Vagina (tissue), 2 donors: ENCODE measurements at places on chromosomes 5 and 9. TPM values are rescaled to one million over a fixed set of nuclear protein-coding genes. Genes with fewer than 3 reads are reported as not detected.

PALM2AKAP2 gene
- 7.9 TPM for total RNA-seq

NTRK2 gene
- total RNA-seq, result 16.0 TPM

- H3K27me3 ChIP-seq, result no peaks in the 10 kb centered on the region
- peaks cover 15% of the 10 kb centered on the region for H3K4me1 ChIP-seq
- no peak overlapping the region for H3K27ac ChIP-seq
- no peak overlapping the region for H3K4me3 ChIP-seq
Observed at GRCh38 chr5:124902097-124902821, 155.8 kb upstream of the ZNF608 start.

DNA sequence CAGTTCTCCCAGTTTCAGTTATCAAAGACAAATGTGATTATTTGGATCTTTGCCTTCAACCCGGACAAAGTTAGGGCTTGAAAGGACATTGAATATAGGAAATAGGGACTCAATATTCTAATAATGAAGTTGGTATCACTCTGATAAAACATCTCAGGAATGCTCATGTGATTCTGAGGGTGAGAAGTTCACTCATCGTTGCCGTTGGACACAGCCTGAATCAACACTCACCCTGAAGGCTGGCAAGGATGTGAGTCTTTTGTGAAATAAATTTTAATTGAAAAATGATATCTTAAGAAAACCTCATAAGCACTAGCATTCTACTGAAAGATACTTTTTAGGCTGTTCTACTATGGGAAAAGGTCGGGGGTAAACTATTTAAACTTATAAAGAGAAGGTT is 44.8 kb upstream of the C9orf72 start:
- H3K4me1 ChIP-seq, result no peaks in the 10 kb centered on the region
- no peak for DNase-seq
- H3K4me3 ChIP-seq, result no peak overlapping the region
- no peaks in the 10 kb centered on the region for H3K27me3 ChIP-seq

- H3K36me3 ChIP-seq, result no peaks in the 10 kb centered on the region
- no peak overlapping the region for H3K27ac ChIP-seq
- no peak overlapping the region for H3K4me3 ChIP-seq
- peaks cover 7% of the 10 kb centered on the region for H3K4me1 ChIP-seq
- no peak for DNase-seq
- H3K27me3 ChIP-seq, result no peaks in the 10 kb centered on the region
Observed at GRCh38 chr9:115923903-115924668, 229.5 kb upstream of the PAPPA start.

DNA sequence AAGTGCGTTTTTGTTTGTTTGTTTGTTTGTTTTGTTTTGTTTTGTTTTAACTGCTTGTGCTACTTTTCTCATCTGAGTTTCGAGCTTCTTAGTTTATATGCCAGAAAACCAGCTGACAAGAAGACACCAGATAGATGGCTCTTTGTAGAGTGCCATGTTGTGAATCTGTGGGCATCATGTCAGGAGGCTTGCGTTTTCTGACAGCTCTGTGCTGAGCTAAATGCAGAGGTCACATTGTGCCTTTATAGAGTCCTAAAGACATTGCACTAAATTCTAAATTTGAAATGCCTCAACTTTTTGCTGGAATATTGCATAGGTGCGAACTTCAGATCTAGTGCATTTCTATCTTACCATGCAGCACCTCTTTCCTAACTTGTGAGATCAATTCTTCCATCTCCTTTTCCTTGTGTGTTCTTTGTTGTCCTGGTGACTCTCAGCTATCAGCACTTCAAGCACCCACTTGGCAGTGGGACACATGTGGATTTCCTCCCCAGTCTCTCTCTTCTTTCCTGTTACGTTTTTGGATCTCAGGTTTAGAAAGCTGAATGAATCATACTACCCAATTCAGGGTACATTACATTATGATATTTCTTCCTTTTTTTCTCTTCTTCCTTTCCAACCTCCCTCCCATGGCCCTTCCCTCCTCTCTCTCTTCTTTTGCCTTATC is 379.0 kb upstream of the RPS23 start:
- H3K36me3 ChIP-seq, result no peaks in the 10 kb centered on the region
- H3K27ac ChIP-seq, result no peak overlapping the region
- no peak for DNase-seq
- H3K4me3 ChIP-seq, result no peak overlapping the region
- no peaks in the 10 kb centered on the region for H3K4me1 ChIP-seq
